ENCODE measurements at places on chromosomes 2 and 18.
A peak's percentile ranks its signal among the peaks of the same experiment; 100 is the strongest.

GRCh38 chr2:48829036-48829435 lies 73.5 kb upstream of the LHCGR start:
- DNase-seq, result no peak

- no peak for DNase-seq
Observed at GRCh38 chr2:40178971-40179370, 272.9 kb downstream of the SLC8A1 start.

GRCh38 chr2:31666878-31667277 lies 86.1 kb upstream of the SRD5A2 start:
- DNase-seq, result no peak

DNA sequence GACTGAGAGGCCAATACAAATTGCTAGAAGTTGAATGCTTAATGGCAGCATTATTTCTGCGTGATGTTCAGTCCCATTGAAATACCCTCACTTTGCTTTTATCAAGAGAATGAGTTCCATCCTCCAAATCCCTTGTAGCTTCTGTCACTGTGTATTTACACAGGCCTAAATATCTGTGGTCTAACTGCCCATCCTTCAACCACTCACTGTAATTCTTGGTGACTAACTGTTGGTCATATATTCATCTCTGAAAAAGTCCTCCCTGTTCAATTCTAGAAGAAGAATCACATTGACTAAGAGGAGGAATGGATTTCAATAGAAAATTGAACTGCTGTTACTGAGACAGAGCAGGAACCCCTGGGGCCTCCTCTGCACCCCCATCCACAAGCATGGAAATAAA lies 74.2 kb upstream of the L3MBTL4 start:
- no peak for DNase-seq

DNA sequence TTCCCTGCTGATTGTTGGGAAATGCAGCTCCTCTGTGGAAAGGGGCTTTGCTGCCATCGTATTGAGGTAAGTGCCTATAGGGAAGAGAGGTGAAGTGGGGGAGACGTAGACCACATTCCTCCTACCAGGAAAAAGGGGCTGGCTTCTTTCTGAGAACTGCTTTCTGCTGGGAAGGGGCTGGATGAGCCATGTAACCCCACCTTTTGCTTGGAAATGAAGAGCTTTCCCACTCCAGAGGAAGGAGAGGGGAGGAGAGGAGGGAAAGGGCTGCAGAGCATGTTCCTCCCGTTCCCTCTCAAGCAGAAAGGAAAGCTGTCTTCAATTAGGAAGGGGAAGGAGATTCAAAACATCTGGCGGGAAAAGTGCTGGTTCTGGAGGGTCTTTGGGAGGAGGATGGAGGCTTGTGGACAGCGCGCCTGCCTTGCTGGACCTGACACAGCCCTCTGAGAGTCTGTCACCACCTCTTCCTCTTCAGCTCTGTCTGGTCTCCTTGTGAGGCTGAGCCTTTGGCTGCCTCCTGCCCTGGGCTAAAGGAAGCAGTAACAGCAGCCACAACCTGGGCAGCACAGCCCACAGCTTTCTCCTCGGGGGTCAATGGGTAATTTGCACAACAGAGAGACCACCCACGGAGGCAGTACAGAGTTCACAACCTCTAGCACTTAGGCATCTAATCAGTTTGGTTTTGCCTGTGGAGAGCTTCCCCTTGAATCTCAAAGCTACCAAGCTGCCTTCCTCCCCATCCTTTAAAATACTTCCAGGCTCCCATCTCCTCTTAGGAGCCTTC lies 410.0 kb upstream of the TNP1 start:
- DNase-seq, result peak; percentile 91

DNA sequence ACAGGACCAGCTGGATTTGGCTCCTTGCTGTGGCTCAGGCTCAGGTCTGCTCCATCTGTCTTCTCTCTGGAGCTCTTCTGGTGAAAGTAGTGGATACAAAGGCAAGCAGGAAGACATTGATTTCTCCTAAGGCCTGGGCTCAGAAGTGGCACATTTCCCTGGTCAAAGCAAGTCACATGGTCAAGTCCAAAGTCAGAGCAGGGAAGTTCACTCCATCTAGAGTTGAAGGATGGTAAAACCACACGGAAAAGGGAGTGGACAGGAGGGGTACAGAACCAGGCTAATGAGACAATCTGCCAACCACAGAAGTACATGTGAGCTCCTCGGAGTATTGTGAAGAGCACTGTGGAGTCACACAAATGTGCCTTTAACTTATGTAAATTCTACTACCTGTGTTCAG lies 66.1 kb downstream of the MARCO start:
- no peak for DNase-seq

DNA sequence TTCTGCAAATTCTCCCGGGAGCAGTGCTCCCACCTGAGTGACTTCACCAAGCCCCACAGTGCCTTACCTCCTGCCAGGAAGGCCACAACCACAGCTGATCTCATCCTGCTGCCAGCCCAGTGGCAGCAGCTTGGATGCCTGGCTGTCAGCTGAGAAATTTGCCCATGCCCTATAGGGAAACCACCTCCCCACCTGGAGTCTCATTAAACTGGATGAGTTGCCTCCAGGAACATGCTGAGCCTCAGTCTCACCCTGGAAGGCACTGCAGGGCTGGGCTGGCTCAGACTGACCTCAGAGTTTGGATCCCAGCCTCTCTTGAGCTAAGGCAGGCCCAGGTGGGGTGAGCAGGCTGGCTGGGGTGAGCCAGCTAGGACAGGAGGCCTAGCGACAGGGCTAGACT lies 23.3 kb downstream of the REEP1 start:
- no peak for DNase-seq

- no peak for DNase-seq
Observed at GRCh38 chr2:60847854-60848253, 33.5 kb upstream of the REL start.

- DNase-seq, result no peak
Observed at GRCh38 chr2:102034683-102035548, 43.2 kb downstream of the IL1R2 start.

GRCh38 chr18:57125627-57126026 lies 21.3 kb upstream of the BOD1L2 start:
- no peak for DNase-seq

DNA sequence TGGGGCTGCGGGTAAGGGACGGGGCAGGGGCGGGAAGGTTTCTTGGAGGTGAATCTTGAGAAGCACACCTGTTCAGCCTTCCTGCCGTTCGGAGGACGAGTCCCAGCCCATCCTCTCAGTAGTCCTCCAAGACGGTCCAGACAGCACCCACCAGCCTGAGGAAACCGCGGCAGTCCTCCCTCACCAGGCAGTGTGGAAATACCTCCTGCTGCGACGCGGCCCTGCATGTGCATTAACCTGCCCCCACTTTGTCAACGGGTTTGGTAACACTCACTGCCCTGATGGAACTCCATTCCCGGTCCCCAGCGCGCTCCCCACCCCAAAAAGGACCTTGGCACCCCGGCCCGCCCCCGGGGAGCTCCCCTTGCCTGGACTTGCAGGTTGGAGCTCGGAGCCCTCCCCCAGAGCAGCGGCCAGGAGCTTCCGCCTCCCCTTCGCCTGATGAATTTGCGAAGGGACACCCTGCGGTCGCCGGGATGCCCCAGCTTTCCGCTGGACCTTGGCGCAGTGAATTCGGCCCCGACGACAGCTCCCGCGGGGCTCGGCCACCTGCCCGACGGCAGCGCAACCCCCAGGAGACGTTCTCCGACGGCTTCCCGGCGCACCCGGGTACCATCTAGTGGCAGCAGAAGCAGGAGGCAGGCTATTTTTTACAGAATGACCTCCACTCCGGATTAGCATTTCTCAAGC lies 31.5 kb downstream of the ACVR1C start:
- DNase-seq, result peak; percentile 80

- no peak for DNase-seq
Observed at GRCh38 chr2:70160545-70160944, 30.3 kb downstream of the C2orf42 start.

GRCh38 chr18:46051731-46052461 lies 20.2 kb downstream of the PSTPIP2 start:
- DNase-seq, result no peak

GRCh38 chr2:191222507-191222906 lies 22.7 kb upstream of the MYO1B start:
- no peak for DNase-seq

DNA sequence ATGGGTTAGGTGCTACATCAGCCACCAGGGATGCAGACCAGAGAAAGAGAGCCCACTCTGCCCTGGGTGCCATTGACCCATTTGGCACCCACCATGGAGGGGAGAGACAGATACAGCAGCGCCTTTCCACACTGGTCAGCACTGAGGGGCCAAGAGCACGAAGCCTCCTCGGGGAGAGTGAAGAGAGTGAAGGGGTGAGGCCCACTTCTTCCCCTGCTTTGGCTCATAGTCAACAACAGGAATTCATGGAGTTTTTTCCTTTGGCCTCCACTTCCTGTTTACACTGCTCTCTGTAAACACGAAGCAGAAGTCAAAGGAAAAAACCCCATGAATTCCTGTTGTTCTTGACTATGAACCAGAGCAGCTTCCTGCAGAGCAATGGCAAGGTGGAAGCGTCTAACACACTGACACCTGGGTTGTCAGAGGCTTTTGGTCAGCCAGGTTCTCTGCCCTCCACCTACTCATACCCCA lies 80.0 kb downstream of the CCDC93 start:
- DNase-seq, result no peak

DNA sequence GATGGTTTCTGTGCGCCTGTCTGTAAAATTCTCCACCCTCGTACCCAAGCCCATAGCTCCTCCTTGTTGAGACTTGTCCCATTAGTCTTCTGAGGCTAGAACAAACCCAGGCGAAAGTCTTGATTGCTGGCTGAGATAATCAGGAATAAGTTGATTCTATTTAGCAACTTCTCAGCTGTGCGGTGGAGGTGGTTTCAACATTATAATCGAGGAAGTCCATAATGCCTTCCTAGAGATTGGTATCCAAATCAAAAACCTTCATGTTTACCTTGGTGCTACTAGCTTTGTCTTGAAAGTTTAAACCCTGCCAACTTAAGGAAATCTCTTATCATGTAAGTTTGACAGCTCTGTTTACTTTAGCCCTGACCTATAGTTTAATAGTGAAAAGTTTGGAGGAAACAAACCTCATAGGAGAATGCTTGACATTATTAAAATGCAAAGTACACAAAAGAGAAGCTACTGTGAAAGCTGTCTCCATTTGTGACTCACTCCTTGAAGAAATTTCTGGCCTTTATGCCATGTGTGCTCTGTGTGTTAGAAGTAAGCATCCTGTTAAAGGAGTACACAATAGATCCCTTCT lies 36.6 kb upstream of the DSC1 start:
- no peak for DNase-seq

DNA sequence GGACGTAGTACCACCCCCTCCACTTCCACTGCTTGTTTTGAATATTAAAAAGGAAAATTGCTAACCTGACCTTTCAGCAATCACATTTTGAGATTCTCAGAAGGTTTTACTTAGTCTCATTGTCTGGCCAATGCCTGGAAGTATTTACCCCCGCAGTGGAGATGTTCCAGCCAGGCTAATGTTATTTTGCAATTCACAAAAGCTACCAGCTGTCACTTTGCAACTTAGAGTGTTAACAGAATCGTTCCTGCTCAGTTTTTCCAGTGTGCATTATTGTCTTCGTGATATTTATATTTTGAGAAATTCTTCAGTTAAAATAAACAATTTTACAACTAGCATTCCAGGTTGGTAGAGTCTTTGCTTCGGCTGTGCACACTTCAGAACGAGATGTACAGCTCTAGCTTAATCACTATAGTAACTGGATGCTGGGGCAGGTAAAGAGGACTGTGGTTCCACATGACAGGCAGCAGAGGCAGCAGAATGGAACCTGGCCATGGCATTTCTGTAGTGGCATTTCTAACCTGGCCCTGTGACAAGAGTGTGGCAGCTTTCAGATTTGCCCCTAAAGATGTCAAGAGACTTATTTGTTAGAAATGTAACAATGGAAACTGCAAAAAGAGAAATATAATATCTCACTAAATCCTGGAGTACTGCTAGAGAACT lies 85.1 kb downstream of the DTNA start:
- DNase-seq, result no peak

GRCh38 chr2:100845141-100845991 lies 25.4 kb downstream of the NPAS2 start:
- DNase-seq, result no peak

- no peak for DNase-seq
Observed at GRCh38 chr2:201532686-201533304, 81.3 kb downstream of the STRADB start.

DNA sequence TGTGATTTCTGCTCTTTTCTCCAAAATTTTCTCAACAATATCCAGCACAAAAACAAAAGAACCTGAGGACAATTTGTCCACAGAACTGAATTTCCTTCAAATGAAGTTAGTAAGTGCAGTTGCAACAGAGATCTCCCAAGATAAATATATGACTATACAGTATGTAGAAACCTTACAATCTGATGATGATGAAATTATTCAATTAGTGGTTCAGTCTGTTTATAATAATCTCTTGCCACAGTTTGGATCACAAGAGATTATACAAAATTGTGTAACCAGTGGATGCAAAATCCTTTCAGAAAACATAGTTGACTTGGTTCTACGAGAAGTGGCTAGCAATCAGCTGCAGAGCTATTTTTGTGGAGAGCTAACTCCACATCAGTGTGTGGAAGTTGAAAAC lies 68.7 kb downstream of the FSIP2 start:
- no peak for DNase-seq

- no peak for DNase-seq
Observed at GRCh38 chr2:23028106-23028505, 356.9 kb upstream of the KLHL29 start.

DNA sequence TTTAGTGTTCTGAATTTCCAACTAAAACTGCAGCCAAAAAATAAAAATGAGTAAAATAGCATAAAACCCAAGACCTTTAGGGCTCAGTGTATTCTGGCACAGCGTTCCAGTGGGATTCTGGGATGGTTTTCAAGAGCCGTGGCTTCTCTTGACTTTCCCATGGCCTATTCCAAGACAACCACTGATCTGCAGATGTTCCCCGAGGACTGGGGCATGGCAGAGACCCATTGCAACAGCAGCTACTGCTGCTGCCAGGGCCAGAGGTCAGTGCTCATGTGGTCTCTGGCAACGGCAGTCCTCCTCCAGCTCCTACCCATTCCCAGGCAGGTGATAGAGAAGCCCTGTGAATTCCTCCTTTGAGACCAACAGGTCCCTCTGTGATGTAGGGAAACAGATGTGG lies 26.8 kb downstream of the TNP1 start:
- DNase-seq, result no peak

DNA sequence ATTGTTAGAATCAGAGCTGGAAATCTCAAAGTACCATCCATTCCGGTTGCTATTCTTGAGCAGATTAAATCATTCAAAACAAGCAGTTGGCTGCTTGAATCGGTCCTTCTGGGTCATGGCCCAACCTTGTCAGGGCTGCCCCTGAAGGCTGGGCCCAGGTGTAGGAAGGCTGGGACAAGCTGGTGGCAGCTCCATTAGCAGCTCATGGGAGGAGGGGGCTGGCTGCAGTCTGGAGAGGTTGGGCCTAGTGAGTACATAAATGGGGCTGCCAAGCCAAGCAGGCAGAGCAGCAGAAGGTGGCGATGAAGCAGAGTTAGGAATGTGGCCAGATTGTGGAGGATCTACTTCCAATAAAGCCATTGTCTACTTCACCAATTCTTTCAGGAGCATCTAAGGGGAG lies 81.4 kb downstream of the ADCYAP1 start:
- peak; percentile 51 for DNase-seq

DNA sequence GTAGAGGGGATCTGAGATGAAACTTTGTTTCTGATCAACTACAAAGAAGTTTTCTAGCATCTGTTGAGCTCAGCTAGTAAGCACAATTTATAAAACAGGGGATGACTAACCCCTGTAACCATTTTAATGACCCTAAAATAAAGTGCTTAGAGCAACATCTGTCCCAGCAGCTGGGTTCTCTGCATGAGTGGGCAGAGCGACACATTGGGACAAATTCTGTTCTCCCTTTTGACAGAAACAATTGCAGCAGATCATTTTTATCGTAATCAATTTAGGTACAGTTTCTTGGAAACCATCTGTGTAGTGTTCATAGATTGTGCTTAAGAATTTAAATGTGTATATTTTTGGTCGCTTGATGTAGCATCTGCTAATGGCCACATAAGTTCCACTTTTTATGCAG lies 678.0 kb downstream of the RNF144A start:
- no peak for DNase-seq

Data from H9 (cell line).